ENCODE measurements at places on chromosomes 13 and 19. TPM values are rescaled to one million over a fixed set of nuclear protein-coding genes. Genes with fewer than 3 reads are reported as not detected.
A peak's percentile ranks its signal among the peaks of the same experiment; 100 is the strongest.

CALR3 gene
- total RNA-seq, result not detected

DNA sequence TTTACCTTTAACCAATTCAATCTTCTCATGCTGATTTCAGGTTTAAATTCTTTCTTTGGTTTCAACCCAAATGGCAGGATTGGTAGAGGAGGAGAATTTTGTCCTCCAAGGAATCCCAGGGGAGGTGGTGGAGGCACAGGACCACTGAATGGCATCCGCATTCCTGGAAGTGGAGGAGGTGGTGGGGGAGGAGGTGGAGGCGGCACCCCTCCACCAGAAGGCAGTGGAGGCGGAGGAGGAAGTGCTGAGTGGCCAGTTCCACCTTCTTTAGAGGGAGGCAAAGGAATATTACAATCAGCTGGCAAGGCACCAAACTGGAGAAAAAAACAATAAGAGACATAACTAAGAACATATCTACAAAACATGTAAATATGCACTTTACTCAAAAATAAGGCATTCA, 192.9 kb downstream of the DIAPH3 start:
- H3K27me3 ChIP-seq, result no peaks in the 10 kb centered on the region
- DNase-seq, result no peak
- no peaks in the 10 kb centered on the region for H3K4me1 ChIP-seq
- no peaks in the 10 kb centered on the region for H3K36me3 ChIP-seq
- H3K27ac ChIP-seq, result no peak overlapping the region

DNA sequence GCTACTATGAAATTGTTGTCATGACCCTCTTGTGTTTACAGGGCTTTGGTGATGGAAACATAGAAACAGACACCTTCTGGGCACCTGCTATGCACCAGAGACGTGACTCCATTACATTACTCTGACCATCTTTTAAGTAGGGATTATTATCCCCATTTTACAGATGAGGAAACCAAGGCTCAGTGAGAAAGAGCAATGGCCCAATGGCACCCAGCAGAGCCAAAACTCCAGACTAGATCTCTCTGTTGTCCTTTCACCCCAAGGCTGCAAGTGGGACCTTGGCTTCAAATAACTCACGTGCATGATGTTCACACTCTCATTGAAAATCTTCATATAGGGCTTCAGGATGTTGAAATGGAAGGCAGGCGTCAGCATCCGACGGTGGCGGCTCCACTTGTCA, 5.9 kb downstream of the CYP4F2 start:
- DNase-seq, result no peak
- H3K4me1 ChIP-seq, result no peaks in the 10 kb centered on the region
- H3K27ac ChIP-seq, result no peak overlapping the region
- H3K36me3 ChIP-seq, result no peaks in the 10 kb centered on the region
- H3K27me3 ChIP-seq, result no peaks in the 10 kb centered on the region

DNA sequence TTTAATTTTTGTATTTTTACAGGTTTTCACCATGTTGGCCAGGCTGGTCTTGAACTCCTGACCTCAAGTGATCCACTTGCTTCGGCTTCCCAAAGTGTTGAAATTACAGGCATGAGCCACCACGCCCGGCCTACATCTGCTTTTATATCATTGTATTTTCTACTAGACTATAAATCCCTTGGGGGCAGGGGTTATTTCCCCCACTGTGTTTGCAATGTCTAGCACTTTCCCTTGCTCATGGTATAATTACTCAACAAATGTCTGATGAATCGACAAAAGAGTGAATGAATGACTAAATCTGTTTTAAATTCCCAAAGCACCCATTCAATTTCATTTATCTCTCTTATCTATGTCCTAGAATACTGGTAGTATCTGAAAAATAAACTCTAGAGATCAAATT, 244.5 kb upstream of the CSNK1A1L start:
- no peak overlapping the region for H3K27ac ChIP-seq
- no peak overlapping the region for H3K4me3 ChIP-seq
- H3K27me3 ChIP-seq, result no peaks in the 10 kb centered on the region
- no peaks in the 10 kb centered on the region for H3K4me1 ChIP-seq

GRCh38 chr13:74678308-74678965, 544.2 kb upstream of the KLF12 start:
- H3K27me3 ChIP-seq, result no peaks in the 10 kb centered on the region
- no peaks in the 10 kb centered on the region for H3K4me1 ChIP-seq
- no peaks in the 10 kb centered on the region for H3K36me3 ChIP-seq
- no peak overlapping the region for H3K4me3 ChIP-seq
- no peak for DNase-seq

OR1I1 gene
- not detected for total RNA-seq

DNA sequence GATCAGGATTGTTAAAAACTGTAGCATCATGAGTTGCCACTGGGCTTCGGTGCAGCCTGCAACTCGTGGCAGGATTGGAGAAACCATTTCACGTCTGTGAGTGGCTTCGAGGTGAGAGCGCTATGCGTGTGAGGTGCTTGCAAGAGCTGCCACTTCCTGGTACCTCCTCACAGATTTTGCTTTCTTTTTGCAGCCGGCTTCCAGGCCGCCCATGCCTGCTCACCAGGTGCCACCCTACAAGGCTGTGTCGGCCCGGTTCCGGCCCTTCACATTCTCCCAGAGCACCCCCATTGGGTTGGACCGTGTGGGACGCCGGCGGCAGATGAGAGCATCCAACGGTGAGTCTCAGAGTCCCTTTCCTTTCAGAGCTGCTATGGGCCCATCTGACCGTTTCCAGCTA, 57.9 kb upstream of the C1QTNF9 start:
- H3K4me1 ChIP-seq, result no peaks in the 10 kb centered on the region
- no peak overlapping the region for H3K27ac ChIP-seq
- no peak overlapping the region for H3K4me3 ChIP-seq

PRTN3 gene
- not detected for total RNA-seq

DNA sequence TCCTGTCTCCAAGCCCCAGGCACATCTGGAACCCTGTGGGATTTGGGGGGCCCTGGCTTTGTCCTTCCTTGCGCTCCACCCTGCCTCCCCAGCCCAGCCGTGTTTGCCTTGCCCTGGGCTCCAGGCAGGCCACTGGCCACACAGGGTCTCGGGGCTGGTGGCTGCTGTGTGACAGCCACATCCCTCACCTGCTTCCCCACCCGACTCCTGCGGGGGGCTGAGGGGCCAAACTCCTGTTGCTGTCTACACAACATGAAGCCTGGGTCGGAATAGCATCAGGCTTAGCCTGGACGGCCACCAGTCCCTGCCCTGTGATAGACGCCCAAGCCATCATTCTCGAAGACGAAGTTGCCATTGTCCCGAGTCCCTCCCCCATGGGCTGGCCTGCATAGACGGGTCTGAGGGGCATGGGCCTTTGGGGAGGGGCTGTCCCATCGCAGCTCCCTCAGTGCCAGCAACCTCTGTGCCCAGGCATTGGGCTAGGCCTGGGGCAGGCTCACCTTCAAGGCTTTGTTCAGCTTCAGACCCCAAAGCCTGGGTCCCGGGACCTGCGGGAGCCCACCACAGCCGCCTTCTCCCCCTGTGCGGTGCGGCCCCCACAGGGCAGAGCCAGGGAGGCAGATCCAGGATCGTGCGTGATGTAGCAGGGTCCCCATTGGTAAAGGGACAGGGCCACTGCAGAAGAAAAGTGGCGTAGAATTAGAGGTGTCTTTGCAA, 15.5 kb upstream of the TEKTIP1 start:
- no peaks in the 10 kb centered on the region for H3K4me1 ChIP-seq
- no peak for DNase-seq
- H3K27ac ChIP-seq, result no peak overlapping the region
- peaks cover 37% of the 10 kb centered on the region for H3K36me3 ChIP-seq
- no peaks in the 10 kb centered on the region for H3K27me3 ChIP-seq

- H3K4me3 ChIP-seq, result no peak overlapping the region
- no peaks in the 10 kb centered on the region for H3K4me1 ChIP-seq
- DNase-seq, result no peak
- H3K27ac ChIP-seq, result no peak overlapping the region
Measured at GRCh38 chr13:31591642-31592233, 147.6 kb upstream of the RXFP2 start.

- H3K4me1 ChIP-seq, result no peaks in the 10 kb centered on the region
- peak; percentile 89 for DNase-seq
- H3K27me3 ChIP-seq, result no peaks in the 10 kb centered on the region
- no peak overlapping the region for H3K4me3 ChIP-seq
- no peak overlapping the region for H3K27ac ChIP-seq
Measured at GRCh38 chr19:12564016-12564664, 12.9 kb upstream of the ZNF564 start.

ZNF440 gene
- 6.9 TPM for total RNA-seq

DNA sequence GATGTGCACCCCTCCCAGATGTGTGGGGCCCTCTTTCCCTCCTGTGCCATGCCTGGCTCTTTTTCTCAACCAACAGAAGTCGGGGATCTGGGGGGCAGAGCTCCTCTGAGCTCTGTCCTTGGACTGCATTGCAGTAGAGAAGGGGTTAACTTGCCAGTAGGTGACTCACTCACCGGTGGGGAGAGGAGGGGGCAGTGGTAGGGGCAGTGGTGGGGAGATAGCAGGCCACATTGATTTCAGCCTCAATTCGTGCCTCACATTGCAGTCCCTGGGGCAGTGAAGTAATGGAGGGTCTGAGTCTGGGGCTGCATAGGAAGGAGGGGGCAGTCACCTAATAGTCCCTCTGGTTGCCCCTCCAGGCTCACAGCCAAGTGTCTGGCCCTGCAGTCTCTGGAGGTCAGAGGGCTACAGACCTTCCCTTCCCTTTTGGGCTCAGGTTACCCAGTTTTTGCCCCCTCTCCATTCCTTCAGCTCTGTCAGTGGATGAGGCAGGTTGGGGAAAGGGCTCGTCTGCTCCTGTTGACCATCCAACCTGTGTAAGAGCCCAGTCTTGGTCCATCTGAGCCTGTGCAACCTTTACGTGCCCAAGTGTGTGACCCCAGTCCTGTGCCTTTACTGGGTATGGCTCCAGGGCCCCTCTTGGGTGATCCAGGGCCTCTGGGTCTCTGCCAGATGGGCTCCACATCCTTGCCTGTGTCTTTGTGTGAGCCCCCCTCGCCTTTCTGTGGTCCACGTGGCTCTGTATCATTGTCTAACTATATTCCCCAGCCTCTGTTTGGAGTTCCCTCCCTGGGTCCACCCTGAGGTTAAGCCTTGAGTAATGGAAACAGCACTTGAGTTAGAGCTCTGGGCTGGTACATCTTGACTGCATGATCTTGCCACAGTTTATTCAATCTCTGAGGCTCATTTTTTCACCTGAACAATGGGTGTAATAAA, 13.0 kb downstream of the CIC start:
- no peaks in the 10 kb centered on the region for H3K27me3 ChIP-seq
- H3K4me3 ChIP-seq, result no peak overlapping the region
- peak; percentile 75 for DNase-seq

- no peak overlapping the region for H3K4me3 ChIP-seq
- no peak overlapping the region for H3K27ac ChIP-seq
- no peaks in the 10 kb centered on the region for H3K27me3 ChIP-seq
- DNase-seq, result no peak
Measured at GRCh38 chr19:29413435-29413834, 112.4 kb upstream of the VSTM2B start.

DNA sequence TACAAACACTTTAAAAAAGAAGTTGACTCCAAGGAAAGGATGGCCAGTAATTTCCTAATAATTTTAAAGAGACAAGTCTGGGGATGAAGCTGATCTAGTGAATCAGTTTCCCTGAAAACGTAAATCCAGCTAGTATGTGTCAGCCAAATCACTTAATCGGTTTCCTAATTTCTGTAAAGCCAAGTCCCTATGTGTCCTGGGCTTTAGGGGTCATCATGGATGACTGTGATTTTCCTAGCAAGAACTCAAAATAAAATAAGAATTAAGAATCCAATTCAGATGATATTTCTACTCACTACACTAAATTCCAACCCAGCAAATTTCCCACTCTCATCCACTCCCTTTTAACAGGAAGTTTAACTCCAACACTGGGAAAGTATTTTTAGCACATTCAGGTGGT, 35.9 kb downstream of the ELF1 start:
- H3K27me3 ChIP-seq, result no peaks in the 10 kb centered on the region
- no peak overlapping the region for H3K4me3 ChIP-seq
- peak; percentile 34 for DNase-seq
- no peaks in the 10 kb centered on the region for H3K36me3 ChIP-seq

- H3K27me3 ChIP-seq, result no peaks in the 10 kb centered on the region
- no peak for DNase-seq
- H3K4me1 ChIP-seq, result peaks cover 16% of the 10 kb centered on the region
- H3K36me3 ChIP-seq, result no peaks in the 10 kb centered on the region
Measured at GRCh38 chr13:110224519-110224918, 82.4 kb downstream of the COL4A1 start.

DNA sequence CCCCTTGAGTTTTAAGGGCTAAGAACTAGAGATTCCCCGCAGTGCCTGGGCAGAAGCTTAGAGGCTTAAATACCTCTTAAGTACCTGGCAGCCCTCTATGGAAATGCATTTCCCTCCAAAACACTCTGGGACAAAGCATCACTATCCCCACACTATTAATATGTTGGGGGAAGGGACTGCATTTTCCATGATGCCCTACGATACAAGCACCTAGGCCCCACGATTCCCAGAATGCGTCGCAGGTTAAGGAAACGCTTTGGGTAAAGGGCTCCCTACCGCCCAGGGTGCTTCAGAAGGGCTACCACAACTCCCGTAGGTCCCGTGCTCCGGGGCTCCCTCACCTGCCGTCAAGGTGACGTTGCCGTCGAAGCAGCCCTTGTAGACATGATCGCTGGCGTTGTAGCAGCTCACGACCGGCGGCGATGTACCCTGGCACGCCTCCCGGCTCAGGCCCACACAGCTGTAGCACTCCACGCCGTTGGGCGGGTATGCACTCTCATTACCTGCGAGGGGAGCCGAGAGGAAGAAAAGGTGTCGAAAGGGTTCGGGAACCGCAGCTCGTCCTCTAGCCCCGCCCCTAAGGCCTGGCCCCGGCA, 2.5 kb downstream of the LYPD3 start:
- H3K27ac ChIP-seq, result no peak overlapping the region
- peaks cover 3% of the 10 kb centered on the region for H3K4me1 ChIP-seq
- H3K4me3 ChIP-seq, result peak overlapping the region; percentile 65
- DNase-seq, result no peak
- no peaks in the 10 kb centered on the region for H3K36me3 ChIP-seq

DNA sequence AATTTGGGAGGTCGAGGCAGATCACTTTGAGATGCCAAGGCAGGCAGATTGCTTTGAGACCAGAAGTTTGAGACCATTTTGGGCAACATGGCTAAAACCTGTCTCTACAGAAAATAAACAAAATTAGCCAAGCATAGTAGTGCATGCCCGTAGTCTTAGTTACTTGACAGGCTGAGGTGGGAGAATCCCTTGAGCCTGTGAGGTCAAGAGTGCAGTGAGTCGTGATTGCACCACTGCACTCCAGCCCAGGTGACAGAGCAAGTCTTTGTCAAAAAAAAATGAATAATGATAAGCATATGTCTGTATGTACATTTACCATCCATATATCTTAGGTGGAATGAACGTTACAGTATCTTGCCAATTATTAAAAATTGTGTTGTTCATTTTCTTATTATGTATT, 2447.7 kb downstream of the PCDH9 start:
- no peak overlapping the region for H3K27ac ChIP-seq
- no peak overlapping the region for H3K4me3 ChIP-seq
- DNase-seq, result no peak
- H3K4me1 ChIP-seq, result no peaks in the 10 kb centered on the region

GRCh38 chr19:7540761-7541474, 5.4 kb downstream of the PNPLA6 start:
- peaks cover 22% of the 10 kb centered on the region for H3K36me3 ChIP-seq
- H3K4me1 ChIP-seq, result peaks cover 3% of the 10 kb centered on the region
- no peak for DNase-seq
- no peak overlapping the region for H3K4me3 ChIP-seq

GJB2 gene
- under 0.01 TPM for total RNA-seq

ZIK1 gene
- total RNA-seq, result 7.2 TPM

- peaks cover 35% of the 10 kb centered on the region for H3K4me1 ChIP-seq
- no peaks in the 10 kb centered on the region for H3K27me3 ChIP-seq
- no peaks in the 10 kb centered on the region for H3K36me3 ChIP-seq
- DNase-seq, result peak; percentile 76
Measured at GRCh38 chr19:42111811-42112210, 20.4 kb downstream of the POU2F2 start.

GRCh38 chr19:12703046-12703445, 6.6 kb upstream of the FBXW9 start:
- peak; percentile 53 for DNase-seq
- no peak overlapping the region for H3K27ac ChIP-seq
- no peak overlapping the region for H3K4me3 ChIP-seq
